GM13977 (cell line): ENCODE measurements at places on chromosomes 5 and 9.

DNA sequence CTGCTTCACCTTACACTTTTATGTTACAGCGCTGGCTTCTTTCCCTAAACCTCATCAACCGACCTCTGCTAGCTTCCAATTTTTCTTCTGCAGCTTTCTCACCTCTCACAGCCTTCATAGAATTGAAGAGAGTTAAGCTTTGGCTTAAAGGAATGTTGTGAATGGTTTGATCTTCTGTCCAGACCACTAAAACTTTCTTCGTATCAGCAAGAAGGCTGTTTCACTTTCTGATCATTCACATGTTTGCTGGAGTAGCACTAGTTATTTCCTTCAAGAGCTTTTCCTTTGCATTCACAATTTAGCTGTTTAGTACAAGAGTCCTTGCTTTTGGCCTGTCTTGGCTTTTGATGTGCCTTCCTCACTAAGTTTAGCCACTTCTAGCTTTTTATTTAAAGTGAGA lies 49.5 kb downstream of the NR3C1 start:
- DNase-seq = no peak

DNA sequence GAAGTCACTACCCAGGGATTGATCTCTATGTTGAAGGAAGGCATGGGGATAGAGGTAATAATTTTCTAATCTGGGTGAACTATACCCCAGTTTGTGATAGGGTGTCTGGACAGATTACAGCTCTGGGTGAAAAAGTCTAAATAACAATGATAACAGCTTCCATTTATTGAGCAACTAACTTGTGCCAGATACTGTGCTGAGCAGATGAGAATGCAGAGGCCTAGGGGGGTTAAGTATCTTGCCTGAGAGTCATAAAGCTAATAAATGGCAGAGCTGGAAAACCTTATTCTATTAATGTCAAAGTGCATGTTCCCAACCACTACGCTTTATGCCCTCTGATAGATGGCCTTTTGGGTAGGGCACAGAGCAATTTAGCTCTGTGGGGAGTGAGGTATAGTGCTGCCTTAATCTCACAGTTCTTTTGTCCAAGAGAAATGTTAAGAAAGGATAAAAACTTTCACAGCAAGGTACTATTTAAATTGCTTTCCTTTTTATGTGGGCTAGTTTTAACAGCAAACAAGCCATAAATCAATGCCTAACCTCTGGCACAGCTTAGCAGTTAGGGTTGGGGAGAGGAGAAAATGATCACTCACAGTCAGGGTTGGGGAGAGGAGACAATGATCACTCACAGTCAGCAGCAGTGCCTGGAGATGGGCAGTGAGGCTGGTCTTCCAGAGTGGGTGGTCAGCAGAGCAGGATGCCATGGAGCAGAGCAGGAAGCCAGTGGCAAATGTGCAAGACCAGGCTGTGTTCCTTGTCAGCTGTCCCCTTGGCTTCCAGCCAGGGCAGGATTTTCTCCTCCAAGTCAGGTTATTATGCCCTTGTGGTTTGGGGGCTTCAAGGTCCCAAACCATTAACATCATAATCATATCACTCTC lies 187.0 kb downstream of the CARTPT start:
- DNase-seq = no peak

GRCh38 chr5:157961176-157961575 lies 102.2 kb upstream of the CLINT1 start:
- DNase-seq = no peak

GRCh38 chr9:129182122-129182521 lies 4.1 kb upstream of the IER5L start:
- DNase-seq = no peak

DNA sequence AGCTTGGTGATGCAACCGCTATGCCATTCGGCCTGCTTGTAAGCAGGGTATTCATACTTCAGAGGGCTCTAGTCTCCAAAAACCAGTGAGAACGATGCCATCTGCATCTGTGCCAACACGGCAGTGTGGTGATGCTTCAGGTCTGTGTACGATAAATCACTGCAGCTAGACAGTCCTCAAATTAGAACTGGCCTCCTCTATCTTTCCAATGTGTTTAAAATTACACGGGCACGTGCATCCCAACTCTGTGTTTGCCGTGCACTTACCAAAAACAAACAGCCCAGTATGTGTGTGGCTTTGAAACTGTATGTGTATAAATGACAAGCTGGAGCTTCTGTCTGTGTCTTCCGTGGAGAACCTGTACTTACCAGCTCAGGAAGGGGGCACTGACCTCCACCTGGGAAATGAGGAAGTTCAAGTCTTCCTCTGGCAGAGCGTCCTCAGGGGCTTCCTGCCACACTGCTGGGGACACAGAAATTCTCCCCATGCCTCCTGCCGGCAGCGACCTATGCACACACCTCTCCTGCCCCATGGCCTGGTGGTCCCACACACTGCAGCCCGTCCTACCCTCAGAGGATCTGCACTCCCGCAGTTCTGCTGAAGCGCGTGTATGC lies 12.3 kb downstream of the MED10 start:
- no peak for DNase-seq

DNA sequence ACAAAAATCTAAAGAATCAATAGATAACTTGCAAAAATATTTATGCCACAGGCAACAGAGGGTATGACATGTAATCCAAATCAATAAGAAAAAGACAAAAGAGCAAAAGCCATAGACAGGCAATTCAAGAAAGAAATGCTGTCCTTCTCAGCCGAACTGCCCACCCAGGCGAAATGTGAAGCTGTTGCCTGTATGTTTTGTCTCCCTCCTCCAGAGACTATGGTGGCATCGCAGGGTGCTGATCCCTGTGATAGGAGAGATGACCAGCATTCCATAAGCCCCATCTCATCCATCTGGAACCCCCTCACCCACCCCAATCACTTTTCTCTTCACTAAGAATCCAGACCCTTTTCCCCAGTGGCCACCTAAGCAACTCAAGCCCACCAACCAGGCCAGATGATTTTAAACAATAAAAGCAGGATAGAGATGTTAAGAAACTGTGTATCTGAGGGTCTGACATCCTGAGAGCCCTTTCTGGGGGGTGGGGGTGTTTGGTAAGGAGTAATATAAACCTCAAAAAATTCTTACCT lies 5.3 kb upstream of the ACSL6 start:
- no peak for DNase-seq

DNA sequence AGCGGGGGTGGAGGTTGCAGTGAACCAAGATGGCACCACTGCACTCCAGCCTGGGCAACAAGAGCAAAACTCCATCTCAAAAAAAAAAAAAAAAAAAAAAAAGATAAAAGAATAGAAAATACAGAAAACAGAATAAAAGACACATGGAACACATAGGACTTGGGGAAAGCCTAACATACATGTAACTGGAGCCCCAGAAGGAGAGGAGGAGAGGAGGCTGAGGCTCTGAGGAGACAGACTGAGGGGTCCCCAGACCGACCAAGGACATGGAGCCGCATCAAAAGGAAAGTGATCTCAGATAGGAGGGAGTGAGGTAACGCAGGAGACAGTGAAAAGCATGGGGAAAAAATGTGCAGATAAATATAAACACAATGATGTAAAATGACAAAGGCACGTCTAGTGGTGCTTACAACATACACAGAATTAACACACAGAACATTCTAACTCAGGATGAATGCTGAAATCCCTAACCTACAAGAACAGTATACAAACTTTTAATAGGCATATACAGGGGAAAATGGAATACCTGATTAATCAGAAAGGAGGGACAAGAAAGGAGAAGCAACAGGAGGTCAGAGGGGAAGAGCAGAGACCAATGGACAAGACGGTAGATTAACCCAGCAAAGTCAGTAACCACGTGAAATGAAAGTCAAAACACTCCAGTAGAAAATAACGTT lies 65.2 kb upstream of the UBAC1 start:
- no peak for DNase-seq

GRCh38 chr5:155089643-155090042 lies 76.1 kb downstream of the KIF4B start:
- no peak for DNase-seq

DNA sequence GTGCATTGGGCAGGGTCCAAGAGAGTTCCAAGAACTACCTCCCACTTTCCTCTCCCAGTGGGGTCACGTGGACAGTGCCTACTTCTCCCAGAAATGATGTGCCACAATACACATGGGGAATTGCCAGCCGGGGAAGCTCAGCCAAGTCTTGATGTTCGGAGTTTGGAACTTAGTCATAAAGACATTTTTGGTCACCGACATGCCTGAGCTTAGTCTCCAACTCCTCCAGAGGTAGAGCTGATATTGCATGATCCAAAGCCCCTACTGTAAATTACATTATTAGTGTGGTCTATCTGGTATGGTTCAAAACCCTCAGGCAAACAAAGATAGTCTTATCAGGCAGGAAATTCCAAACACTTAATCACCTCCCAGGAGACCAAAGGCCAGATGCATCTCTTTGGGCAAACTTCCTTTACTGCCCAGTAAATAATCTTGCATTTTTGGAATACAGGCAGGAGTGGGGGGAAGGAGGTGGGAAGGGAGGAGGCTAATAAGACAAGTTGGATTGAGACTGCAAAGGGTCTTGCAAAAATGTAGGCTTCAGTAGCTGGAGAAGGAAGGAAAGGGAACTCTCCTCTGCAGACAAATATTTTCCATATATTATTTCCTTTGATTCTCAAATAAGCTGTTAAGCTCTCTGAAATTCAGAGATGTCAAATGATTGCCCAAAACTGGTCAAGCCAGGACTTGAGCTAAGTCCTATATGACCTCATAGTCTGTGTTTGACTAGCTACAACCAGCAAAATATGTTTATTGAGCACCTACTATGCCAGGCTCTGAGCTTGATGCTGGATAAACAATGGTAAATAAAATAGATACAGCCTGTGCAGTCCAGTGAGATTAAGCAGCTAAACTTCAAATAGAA lies 99.4 kb downstream of the DRD1 start:
- DNase-seq = no peak

GRCh38 chr5:152427721-152428120 lies 22.6 kb upstream of the NMUR2 start:
- no peak for DNase-seq

GRCh38 chr9:75039009-75039408 lies 10.9 kb upstream of the CARNMT1 start:
- no peak for DNase-seq

DNA sequence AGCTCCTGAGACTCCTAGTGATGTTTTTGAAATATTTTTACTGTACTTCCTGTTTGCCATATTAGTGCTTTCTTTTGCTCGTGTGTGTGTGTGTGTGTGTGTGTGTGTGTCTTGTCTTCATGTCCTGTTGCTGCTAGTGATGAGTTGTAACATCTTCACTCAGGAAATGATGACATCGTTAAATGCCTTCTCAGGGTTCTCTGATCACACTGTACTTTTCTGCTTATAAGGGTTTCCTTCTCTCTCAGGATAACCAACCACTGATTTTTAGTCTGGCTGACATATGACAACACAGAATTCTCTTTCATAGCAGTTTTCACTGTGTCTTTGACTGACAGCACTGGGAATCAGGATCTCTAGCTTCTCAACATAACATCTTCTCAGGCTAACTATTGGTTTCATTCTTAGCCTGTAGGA lies 16.1 kb downstream of the SV2C start:
- peak; percentile 36 for DNase-seq

- no peak for DNase-seq
Observed at GRCh38 chr5:64653766-64654560, 36.3 kb upstream of the SHISAL2B start.
